Cardiac fibroblast (primary cell): ENCODE measurements at places on chromosomes 12 and 14.

DNA sequence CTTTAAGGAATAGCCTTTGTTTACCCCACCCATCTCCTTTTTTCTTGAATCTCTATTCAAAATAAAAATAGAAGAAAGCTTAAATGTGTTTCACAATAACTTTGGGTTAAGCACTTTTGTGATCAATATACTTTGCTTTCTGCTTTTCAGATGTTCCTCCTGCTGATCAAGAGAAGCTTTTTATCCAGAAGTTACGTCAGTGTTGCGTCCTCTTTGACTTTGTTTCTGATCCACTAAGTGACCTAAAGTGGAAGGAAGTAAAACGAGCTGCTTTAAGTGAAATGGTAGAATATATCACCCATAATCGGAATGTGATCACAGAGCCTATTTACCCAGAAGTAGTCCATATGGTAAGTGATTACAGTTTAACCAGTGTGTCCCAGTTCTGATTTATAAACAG, 95.0 kb downstream of the PPP2R5C start:
- DNase-seq = no peak

- DNase-seq = no peak
Measured at GRCh38 chr12:95181103-95181502, 36.2 kb downstream of the FGD6 start.

- DNase-seq = no peak
Measured at GRCh38 chr12:2963154-2963759, 4.1 kb downstream of the TEAD4 start.

GRCh38 chr14:28719130-28719529, 47.5 kb upstream of the FOXG1 start:
- DNase-seq = no peak

DNA sequence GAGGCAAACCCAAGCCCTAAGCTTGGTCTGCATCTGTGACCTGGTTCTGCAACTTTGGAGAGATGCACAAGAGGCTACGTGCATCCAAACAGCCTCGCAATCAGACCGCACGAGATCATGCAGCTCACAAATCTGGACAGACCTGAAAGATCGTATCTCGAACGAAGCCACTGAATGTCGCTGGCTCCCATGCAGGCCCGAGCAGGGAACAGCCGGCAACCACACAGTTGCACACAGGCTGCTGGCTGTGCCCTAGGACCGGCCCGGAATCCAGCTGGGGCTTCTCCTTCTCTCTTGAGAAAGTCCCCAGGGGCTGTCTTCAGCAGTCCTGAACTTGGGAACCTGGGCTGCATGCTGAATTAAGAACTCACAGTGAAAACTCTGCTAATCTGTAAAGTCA, 27.9 kb downstream of the WNT5B start:
- DNase-seq = no peak
